ENCODE measurements at places on chromosomes 3 and 15.

DNA sequence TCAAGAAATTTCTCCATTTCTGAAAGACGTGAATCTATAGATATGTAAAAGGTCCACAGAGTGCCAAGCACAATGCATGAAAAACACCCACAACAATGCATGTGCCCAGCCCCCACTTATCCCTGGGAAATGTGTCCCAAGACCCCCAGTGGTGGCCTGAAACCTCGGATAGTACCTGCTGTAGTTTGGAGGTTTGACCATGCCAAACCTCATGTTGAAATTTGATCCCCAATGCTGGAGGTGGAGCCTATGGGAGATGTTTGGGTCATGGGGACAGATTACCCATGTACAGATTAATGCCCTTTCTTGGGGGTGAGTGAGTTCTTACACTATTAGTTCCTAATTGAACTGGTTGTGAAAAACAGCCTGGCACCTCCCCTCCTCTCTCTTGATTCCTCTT, 21.4 kb upstream of the MYZAP start:
- no peak for DNase-seq

GRCh38 chr15:76823890-76824289, 81.2 kb downstream of the SCAPER start:
- no peak for DNase-seq

- no peak for DNase-seq
Measured at GRCh38 chr3:7543294-7543880, 682.5 kb downstream of the GRM7 start.

- DNase-seq = no peak
Measured at GRCh38 chr3:10635446-10636076, 130.2 kb upstream of the ATP2B2 start.

DNA sequence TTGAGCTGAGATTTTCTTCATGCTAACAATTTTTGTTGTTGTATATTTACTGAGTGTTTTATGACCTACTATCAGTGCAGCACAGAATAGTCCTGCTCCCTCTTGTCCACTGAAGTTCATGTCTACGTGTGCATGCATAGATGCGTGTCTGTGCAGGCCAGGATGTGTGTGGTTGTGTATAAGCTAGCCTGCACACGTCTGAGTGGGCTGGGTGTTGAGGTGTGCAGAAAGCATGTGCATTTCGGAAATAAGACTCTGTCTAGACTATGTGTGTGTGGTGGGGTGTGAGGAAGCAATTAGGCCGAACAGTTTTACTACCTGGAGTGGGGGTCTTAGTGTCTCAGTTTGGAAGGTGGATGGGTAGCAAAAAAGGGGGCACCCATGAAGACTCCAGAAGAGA, 39.2 kb downstream of the ATP2B2 start:
- DNase-seq = peak; percentile 75

GRCh38 chr15:69272139-69272538, 26.6 kb upstream of the PAQR5 start:
- no peak for DNase-seq

- DNase-seq = peak; percentile 72
Measured at GRCh38 chr3:78645628-78646310, 1122.0 kb downstream of the ROBO1 start.

GRCh38 chr3:179460260-179460659, 9.0 kb upstream of the GNB4 start:
- DNase-seq = no peak

DNA sequence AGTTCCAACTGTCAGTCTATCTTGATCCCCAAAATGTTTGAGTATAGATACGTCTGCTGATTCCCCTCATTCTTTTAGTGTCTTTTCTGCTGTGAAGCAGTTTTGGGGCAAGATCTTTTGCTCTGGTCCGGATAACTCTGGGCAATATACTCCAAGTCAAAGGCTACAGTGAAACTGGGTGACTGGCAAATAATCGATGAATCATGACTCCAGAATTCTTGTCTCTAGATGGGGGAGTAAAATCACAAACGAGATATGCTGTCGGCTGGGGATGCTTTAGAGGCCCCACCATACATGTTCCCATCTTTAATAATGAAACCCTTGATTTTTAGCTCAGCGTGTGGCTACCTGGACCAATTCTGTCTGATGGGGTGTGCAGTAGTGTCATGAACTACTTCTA, 76.5 kb downstream of the KLF13 start:
- DNase-seq = no peak

DNA sequence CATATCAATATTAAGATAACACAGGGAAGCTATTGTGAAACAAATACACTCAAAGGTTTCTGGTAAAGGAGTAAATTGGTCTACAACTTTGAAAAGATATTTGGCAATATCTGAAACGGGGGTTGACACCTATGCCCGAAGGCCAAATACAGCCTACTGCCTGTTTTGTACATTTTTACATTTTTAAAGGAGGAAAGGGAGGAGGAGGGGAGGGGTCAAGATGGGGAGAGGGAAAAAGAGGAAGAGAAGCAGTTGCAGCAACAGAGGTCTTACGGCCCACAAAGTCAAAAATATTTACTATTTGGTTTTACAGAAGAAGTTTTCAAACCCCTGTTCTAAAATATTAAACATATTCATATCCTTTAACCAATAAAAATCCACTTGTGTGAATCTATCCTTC, 94.2 kb downstream of the FMN1 start:
- DNase-seq = no peak

DNA sequence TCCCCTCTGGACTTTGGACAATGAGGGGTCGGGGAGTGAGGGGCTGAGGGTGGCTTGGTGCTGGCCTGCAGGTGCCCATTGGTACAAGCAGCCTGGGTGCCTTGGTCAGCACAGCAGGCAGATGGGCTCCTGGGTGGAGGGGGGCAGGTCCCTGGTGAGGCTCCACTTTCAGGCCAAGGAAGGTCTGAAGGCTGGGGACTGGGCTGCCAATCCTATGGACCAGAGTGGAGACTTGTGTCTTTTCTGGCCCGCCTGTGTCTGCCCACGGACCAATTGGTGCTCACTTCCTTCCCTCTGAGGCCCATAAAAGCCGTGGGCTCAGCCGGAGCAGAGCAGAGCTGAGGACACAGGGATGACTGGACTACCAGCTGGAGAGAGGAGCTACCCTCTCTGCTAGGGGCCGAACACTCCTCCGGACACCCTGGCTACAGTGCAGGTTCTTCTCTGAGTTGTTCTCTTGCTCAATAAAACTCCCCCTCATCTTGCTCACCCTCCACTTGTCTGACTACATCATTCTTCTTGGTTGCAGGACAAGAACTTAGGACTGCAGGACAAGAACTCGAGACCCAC, 31.9 kb upstream of the IREB2 start:
- DNase-seq = no peak

GRCh38 chr3:133237380-133237779, 162.5 kb upstream of the BFSP2 start:
- DNase-seq = no peak

DNA sequence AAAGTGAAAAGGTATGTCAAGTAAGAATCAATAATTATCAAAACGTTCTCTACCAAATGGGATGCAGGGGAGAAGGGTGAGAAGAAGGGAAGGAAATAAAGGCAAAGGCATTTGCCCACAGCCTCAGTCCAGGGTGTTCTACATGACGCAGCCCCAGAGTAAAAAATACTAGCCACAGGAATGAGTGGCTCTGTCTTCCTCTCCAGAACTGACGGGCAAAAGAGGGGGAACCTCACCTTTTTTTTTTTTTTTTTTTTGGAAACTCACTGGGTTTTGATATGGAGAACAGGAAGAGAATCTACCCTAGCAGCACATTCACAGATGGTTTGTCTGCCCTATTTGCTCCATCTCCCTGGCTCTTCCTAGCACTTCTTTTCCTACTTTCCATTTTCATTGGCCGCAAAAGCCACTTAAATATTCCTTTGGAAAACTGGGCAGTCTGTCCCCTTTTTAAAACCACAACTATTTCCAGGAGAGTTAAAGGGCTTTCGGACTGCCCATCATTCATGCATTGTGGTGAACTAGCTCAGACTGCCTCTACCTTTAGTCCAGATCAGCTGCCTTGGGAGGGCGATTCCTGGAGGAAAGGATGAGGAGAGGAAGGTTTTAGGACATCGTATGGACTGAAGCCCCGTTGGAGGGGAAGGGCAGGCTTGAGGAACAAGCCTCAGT, 28.2 kb downstream of the B3GNT5 start:
- DNase-seq = no peak

GRCh38 chr15:94887391-94887790, 656.0 kb downstream of the MCTP2 start:
- DNase-seq = no peak

- DNase-seq = no peak
Measured at GRCh38 chr3:134299185-134299887, 48.7 kb upstream of the RYK start.

DNA sequence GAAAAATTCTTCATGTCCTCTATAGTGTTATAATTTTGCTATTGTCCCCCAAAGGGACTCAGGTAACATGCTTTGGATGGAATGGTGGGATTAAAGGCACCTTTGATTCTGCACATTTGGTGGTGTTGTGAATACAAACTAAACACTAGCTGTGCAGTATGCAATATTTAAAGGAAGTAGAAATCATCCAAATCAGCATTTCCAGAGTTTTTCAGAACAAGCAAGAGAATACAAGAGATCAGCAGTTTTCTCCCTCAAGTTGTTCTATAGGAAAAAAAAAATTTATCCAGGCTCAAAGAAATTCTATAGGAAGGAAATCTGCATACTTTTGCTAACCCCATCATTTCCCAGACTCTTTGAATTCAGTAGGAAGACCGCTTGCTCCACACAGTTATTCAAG, 10.2 kb upstream of the ADIPOQ start:
- no peak for DNase-seq

- DNase-seq = no peak
Measured at GRCh38 chr15:89428246-89428645, 68.1 kb downstream of the RHCG start.
